ELF-1 (cell line): ENCODE measurements at places on chromosomes 1 and 21.

DNA sequence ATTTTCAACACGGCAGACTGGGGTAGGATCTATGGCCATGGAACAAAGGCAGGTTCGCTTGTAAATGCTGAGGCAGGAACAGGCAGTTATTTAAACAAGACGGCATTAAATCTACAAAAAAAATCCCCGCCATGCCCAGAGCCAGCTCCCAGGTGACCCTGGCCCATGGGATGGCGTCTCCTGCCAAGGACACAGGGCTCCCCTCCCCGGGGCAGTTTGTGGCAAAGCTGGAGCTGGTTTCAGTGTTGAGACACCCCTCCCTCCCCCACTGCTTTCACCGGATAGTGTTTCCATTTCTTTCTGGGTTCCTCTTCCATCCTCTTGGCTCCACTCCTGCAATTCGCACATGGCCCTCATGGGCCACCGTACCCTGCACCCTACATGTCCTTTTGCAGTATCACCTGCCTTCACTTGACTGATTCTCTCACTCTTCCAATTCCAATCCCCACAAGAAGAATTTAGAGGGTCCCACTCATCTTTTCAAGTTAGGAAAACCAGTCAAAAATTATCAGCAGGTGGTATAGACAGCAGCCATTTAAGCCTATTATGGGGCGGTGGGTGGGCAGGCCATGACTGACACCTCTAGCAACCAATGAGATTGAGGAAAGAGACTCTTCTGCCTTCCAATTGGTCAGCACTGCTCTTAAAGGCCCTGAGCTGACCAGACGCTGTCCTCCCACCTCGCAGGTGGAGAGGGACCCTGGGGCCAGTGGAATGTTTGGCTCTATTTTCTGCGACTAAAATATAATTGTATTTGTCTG, 52.0 kb downstream of the OLIG1 start:
- DNase-seq = peak; percentile 78

DNA sequence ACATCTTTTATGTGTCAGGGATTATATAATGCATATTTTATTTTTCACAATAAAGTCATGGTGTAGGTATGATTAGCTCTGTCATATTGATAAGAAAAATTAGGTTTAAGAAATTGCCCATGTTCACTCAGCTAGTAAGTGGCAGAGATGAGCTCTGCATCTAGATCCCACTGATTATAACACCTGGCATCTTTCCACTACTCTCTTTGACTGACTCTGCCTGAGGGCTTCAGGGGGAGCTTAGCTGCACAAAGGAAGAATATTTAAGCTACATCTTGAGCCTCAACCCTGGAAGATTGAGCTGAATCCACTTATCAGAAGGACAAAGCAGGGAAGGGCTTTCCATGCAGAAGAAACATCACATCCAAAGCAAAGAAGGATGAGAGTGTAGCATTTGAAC, 190.4 kb downstream of the MIS18A start:
- no peak for DNase-seq

- DNase-seq = no peak
Observed at GRCh38 chr1:201942129-201942495, 4.2 kb downstream of the LMOD1 start.

DNA sequence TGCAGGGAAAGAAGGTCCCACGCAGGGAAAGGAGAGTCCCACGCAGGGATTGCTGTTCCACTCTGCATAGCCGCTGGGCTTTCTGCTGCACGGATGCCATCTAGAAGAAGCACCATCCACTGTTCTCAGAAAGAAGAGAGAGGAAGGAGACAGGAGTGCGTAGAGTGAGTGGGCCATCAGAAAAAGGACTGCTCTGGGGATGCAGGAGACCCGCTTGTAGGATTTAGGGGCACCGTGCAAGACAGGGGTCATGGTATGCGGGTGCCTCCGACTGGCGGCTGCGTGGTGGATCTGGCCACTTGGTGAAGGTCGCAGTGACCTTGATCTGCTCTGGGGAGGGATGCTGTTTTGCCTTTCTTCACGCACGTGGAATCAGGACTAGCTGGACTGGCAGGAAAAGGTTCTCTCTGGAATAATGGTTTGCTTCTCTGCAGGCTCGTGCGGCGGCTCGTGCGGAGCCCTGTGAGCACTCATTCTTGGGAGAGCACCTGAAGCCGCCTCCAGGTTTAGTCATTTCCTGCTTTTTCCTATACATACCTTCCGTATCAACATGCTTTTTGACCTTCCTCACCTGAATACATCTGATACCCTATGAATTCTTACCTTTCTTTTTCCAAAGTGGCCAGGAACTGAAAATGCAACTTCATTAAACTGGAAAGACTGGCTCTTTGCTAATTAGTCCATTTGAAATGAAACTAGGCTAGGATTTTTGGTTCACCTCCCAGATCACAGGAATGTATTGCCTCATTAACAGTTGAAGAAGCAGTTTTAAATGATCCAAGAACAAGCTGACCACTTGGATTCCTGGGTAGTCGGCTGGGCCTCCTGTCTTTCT, 181.6 kb downstream of the KIF26B start:
- peak; percentile 59 for DNase-seq

DNA sequence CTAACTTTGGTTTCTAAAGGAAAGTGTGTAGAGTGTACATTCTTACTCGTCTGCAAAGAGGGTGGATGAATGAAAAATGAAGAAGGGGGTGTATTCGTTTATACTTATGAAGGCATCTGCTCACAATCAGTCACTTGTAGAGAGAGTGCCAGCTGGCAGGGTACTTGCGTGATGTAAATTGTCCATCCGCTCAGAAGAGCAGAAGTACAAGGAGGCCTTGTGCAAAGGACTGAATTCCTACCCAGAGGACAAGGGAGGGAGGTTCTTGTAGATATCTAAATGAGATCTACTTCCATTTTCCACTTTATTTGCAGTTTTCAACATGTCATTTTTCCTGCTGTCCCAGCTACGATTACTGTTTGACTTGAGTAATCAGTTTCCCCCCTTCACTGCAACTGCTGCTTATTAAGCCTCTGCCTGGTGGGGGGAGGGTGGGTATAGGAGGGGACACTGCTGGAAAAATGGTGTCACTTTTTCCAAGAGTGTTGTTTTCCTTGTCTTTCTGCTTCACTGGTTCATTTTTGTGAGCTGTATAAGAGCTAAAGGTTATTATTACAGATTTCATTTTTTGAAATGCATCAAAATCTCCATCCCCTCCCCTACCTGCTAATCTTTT, 67.3 kb downstream of the LAMC1 start:
- DNase-seq = no peak

DNA sequence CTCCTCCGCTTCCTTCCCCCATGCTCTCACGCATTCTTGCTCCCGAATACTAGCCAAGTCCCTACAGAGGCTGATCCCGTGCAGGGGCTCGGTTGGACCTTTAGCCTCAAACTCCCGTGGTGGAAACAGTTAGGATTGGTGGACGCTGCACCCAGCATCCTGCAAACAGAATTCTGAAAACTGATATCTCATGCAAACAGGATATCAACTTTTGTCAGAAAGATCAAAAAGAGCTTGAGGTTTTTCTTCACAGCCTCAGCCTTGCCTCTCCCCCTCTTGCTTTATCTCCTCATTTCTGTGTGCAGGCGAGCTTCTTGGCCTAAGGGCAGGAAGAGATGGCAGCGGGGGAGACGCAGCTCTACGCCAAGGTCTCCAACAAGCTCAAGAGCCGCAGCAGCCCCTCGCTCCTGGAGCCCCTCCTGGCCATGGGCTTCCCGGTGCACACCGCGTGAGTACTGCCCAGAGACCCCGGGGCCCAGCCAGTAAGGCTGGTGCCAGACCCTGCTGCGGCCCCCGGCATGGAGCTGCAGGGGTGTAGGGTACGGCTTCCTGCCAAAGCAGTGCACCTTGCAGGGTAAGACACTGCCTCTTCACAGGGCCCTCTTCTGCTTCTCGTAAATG, at the start of gene UBASH3A:
UBASH3A (plus strand) TSS at position 292 of the 621 bp plus-strand sequence; CDS start at position 336, 44 bp downstream.
- no peak for DNase-seq

DNA sequence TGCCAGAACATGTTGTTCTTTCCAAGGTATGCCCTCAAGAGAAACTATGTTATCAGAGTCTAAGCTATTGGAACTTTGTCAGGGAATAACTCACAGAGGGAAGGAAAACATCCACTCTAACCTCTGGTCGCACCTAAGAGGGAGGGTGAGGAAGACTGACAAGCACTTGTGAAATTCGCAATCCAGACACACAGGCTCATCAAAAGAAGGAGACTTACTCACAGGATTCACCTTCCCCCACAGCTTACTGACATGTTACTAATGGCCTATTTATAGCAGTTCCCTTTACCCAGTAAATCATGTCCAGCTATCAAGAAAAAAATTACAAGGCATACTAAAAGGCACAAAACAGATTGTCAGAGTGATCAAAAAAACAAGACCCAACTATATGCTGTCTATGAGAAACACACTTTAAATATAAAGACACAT, 36.9 kb downstream of the WDR64 start:
- peak; percentile 9 for DNase-seq

GRCh38 chr1:40844887-40845878, 17.0 kb downstream of the CITED4 start:
- no peak for DNase-seq

DNA sequence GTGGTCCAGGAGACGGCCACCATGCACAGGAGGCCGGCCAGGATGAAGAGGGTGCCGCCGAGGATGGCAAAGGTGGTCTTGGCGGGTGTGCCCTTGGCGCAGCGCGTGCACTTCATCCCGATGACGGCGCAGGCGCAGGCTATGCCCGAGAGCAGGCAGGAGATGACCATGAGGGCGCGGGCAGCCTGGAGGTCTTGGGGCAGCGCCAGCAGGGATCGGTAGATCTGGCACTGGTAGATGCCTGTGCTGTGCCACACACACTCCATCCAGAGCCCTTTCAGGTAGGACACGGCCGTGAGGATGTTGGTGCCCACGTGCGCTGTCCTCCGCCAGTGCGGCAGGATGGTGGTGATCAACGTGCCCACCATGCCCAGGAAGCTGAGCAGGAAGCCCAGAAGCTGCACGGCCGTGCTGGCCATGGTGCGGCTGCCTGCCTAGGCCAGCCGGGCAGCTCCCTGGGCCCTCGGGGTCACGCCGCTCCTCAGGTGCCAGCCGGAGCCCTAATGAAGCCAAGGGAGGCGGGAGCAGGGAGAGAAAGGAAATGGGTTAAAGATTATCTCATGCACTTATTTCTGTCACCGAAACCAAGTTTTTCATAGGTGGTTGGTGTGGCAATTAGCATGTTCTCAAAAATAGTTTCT, 18.5 kb downstream of the CLDN14 start:
- DNase-seq = no peak

DNA sequence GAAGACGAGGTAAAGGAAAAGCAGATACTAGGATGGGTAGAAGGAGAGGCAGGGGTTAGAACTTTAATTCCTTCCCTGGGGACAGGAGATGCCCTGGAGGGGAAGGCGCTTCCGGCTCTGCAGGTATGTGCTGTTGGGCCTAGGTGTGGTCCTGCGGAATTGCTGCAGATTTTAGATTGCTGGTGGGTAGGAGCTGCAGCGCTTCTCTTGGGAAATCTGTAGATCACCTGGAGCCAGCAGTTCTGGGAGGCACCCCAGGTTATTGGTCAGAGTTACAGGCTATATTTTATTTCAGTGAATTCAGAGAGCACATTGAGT, 1.1 kb downstream of the MGST3 start:
- DNase-seq = no peak

DNA sequence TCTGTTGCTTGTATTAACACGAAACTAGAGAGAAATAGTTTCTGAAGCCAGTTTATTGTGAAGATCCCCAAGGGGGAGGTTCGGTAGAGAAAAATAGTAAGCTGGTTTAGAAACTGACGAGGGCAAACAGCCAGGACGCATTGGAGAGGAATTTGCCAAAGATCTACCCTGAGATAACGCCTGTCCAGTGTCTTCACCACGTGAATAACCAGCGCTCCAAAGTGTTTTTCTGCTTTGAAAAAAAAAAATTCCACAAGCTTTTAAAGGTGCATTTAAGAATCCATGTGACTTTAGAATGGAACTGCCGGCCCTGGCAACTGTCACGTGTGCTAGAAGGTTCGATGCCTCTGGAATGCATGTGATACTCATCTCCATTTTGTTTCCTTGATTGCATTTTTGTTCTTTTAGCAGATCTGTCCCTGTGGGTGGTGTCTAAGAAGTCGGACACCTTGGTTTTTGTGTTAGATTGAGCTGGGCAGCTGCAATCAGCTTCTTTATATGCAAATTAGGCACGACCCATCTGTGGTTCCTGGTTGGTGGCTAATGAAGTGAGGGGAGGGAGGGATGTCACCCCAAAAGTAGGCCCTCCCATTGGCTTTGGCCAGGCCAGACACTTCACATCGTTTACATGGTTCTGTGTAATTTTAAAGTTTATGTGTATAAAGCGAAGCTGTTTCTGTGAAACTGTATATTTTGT, 1.3 kb upstream of the THAP3 start:
- DNase-seq = no peak

GRCh38 chr21:31136891-31137290, 98.6 kb upstream of the KRTAP19-8 start:
- DNase-seq = no peak

DNA sequence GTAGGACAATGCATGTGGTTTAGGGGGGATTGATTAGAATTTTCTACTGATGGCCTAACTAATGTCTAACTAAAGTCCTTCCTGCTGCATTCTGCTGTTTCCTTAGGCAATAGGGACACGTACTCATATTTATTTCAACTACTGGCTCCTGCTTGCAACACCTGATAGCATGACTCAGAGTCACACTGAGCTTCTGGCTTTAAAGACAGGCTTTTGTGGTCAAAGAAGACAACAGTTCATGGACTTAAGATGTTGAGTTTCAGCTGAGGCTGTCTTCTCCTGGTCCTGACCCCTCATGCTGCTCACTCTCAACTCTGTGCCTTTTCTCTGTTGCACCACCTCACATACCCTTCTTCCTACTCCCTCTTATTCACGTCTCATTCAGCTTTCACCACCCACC, 29.1 kb upstream of the TRABD2B start:
- DNase-seq = no peak

- no peak for DNase-seq
Observed at GRCh38 chr21:39373634-39374033, 24.7 kb upstream of the HMGN1 start.
